ENCODE measurements at places on chromosomes 2 and 18.
A peak's percentile ranks its signal among the peaks of the same experiment; 100 is the strongest.

DNA sequence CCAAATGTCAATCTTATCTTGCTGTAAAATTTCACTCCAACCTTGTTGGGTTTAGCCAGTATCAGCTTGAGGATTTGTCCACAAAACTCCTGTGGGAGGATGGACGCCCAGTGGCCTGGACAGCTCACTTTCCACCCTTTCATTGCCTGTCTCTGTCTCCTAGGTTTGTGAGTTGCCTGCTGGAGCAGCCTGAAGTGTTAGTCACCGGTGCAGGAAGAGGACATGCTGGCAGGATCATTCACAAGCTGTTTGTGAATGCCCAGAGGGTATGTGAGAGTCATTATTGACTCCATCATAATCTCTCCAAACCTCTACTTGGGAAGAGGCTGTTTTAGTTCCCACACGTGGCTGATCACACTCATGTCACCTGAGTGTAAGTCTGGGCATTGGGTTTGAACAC is 112.3 kb downstream of the RAB3GAP1 start:
- no peak for DNase-seq

DNA sequence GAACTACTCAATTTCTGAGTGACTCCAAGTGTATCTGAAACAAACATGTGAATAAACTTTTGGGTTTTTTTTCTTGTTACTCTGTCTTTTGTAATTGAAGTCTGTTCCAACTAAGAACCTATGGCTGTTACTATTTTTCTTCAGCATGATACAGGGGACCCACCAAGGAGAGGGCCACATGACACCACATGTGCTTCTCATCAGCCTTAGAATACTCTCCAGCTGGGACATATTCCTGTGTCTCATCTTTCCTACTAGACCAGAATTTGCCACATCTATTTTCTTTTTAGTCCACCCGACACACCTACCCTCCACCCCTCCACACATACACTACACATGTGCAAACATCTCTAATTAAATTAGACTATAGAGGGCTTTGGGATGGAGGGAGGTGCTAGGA is 191.7 kb upstream of the NDUFV2 start:
- no peak for DNase-seq

DNA sequence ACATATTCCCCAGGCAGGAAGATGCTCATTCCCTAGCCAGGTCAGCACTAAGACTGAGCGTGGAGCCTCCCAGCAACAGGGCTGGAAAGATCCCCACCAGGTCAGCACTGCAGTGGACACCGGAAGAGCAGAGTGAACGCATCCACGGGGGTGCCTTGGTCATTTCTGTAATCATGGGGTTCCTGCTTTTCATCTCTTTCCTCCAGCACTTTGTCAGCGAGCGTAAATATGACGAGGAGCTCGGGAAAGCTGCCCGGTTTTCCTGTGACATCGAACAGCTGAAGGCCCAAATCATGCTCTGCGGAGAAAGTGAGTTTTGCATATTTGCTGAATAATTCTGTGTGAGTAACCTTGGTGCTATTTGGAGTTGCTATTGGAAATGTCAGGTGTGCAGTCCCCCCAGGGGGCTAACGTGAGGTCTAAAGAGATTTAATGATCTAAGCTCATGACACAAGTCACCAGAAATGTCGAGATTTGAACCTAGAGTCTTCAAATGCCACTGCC is 40.1 kb downstream of the KCTD18 start:
- no peak for DNase-seq

GRCh38 chr2:236317938-236318396 is 53.8 kb upstream of the ASB18 start:
- no peak for DNase-seq

DNA sequence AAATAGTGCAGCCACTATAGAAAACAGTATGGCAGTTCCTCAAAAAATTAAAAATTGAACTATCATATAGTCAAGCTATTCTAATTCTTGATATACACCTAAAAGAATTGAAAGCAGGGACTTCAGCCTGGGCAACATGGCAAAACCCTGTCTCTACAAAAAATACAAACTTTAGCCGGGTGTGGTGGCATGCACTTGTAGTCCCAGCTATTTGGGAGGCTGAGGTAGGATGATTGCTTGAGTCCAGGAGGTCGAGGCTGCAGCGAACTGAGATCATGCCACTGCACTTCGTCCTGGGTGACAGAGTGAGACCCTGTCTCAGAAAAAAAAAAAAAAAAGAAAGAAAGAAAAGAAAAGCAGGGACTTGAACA is 279.5 kb upstream of the STON1 start:
- DNase-seq = no peak

DNA sequence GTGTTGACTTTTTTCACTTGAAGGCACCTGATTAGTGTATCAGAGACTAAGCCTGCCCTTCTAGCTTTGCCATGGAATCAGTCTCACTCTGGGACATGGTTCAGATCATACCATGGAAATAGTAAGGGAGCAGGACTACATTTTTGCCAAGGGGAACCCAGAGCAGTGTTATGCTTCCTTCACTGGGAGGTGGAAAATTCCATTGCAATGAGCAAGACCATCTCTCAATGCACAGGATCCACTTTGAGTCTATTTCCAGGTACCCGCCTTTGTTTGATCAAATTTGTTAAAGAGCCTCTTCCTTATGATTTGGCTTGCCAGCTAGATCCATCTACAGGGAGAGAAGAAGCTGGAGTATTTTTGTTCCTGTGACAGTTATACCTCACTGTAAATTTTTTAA is 395.8 kb downstream of the MTX2 start:
- no peak for DNase-seq

- peak; percentile 31 for DNase-seq
Observed at GRCh38 chr18:51541230-51541629, 343.7 kb upstream of the MEX3C start.

- peak; percentile 11 for DNase-seq
Observed at GRCh38 chr18:26286008-26286407, 59.8 kb downstream of the TAF4B start.

DNA sequence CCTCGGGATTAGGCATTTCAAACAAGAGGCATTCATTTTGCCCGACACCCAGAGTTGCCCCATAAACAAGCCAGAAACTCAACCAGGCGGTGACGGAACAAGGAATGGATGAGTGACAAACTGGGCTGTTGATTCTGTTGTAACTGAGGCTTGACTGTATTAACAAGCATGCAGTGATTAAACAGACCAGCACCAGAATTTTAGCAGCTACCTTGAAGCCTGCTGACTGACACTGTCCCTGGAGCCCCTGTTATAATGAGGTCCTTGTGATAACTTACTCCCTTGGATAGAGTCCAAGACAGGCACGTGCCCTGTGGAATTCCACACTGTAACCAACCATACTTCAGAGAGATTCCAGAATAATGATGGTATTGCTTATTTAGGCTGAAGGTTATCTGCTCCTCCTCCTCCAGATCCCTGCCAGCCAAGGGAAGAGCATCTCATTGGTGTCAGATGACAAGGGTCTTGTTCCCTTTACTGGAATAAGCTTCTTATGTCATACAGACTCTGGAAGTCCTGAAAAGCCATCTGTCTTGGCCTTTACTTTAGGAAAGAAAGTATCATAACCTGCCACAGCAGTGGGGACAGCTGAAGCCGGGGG is 97.1 kb upstream of the RMDN2 start:
- no peak for DNase-seq

- no peak for DNase-seq
Observed at GRCh38 chr2:19111354-19111753, 247.1 kb downstream of the OSR1 start.

DNA sequence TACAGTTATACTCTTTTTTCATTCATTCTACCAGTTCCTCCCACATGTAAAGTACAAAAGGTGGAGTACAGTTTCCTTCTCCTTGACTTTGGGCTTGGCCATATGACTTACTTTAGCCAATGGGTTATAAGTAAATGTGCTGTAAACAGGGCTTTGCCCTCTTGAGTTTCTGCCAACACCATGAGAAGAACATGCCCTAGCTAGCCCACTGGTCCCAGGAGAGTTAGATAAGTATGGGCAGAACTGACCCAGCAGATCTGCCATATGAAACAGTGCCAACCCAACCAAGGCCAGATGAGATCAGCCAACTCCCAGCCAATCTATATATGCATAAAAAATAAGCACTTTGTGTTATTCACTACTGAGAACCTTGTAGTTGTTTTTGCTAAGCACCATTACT is 25.5 kb downstream of the ZC3H8 start:
- no peak for DNase-seq

All from activated CD4-positive, alpha-beta T cell treated with anti-CD3 and anti-CD28 coated beads, Interleukin-10, Interleukin-2, amounts not matched to agents 100 ng/mL and 50 ng/mL, durations not matched to agents 16 hours and 8 hours (primary cell).